Naive B cell (primary cell): ENCODE measurements at places on chromosomes 1 and 21.
A peak's percentile ranks its signal among the peaks of the same experiment; 100 is the strongest.

DNA sequence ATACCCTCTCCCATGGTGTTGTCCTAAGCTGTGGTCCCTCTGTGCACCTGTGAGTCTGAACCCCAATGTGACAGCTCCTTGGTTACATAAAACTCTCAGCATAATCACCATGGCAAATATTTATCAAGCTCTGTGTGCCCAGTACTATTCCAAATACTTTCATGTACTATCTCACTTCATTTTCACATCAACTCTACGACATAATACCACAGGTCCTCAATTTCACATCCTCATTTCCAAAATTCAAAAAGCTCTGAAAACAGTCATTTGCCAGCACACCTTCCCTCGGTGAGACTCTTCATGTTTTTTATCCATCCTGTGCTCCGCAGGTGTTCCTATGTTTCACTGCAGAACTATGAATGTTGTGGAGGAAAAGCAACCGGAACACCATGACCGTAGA is 12.4 kb upstream of the CREG1 start:
- no peak for DNase-seq

GRCh38 chr1:91124989-91125417 is 103.2 kb upstream of the ZNF644 start:
- no peak for DNase-seq

GRCh38 chr1:205626216-205626615 is 5.6 kb downstream of the ELK4 start:
- peak; percentile 58 for DNase-seq

DNA sequence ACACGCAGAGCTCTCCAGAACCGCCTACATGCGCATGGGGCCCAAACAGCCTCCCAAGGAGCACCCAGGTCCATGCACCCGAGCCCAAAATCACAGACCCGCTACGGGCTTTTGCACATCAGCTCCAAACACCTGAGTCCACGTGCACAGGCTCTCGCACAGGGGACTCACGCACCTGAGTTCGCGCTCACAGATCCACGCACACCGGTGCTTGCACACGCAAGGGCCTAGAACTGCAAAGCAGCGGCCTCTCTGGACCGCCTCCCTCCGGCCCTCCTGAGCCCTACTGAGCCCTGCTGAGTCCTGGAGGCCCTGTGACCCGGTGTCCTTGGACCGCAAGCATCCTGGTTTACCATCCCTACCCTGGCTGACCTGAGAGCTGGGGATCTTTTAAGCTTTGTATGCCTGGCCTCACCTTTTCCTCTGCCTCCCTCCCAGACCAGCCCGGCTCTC is 8.3 kb downstream of the OLIG2 start:
- no peak for DNase-seq

- no peak for DNase-seq
Observed at GRCh38 chr1:170518965-170519364, 13.0 kb upstream of the GORAB start.

DNA sequence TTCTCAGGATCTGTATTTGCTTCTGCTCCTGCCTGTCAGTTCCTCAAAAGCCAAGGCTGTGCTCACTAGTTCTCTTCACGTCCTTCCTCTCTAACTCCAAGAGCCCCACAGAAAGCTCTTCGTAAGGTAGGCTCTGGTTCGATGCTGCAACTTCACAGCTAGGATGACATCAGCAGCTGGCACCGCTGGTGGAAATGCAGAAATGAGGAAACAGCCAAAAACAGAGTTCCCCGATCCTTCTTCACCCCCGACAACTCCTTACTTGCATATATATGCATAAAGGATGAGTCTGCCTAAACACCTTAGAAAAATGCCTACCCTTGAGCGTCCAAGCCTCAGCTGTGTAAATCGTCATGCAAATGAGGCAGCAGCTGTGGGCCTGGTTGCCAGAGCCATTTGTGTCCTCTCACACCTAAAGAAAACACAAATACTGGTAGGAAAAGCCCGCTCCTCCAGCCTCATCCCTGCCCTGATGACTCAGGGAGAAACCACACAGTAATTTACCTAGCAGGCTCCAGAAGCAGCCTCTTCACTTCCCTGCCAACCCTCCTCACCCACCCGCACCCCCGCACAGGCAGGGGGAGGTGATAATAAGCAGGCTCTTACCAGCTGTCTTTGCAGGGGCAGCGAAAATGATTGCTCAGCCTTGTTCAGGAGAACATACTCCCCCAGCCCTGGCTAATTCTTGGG is 28.2 kb downstream of the BATF3 start:
- DNase-seq, result peak; percentile 6

DNA sequence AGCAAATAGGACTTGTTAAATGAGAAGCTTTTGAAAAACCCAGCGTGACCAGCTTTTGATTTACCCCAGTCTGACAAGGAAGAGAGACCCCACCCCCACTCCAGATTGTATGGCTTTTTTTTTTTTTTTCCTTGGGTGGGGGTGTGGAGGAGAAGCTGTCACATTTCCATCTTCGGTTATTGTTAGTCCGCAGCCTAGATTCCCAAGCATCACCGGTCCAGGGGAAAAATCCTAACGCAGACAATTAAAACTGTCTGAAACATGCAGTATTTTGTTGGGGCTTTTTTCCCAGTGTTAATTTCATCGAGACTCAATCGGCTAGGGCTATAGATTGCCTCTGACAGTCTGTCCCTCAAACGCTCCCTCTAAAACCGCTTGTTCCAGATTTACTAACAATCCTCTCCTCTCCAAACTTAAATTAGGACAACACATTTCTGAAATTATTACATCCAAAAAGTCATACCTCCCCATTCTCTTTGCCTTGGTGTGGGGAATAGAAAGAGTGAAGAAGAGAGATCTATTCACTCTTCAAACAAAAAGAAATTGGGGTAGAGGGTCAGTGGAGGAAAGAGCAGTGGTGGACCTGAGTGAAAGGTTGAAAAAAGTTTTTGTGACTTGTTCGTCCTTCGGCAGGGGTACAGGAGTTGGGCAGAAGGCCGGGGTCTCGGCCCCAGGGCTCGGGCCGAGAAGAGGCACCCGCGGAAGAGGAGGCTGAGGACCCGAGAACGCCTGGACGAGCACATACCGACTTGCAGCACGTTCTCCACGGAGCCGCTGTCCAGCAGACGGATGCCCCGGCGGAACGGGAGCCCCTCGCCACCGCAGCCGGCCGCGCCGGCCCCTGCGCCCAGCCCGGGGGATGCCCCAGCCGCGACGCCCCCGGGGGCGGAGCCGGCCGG is 1.1 kb downstream of the ZSWIM5 start:
- peak; percentile 12 for DNase-seq

GRCh38 chr1:184483101-184483683 is 96.4 kb downstream of the C1orf21 start:
- no peak for DNase-seq

DNA sequence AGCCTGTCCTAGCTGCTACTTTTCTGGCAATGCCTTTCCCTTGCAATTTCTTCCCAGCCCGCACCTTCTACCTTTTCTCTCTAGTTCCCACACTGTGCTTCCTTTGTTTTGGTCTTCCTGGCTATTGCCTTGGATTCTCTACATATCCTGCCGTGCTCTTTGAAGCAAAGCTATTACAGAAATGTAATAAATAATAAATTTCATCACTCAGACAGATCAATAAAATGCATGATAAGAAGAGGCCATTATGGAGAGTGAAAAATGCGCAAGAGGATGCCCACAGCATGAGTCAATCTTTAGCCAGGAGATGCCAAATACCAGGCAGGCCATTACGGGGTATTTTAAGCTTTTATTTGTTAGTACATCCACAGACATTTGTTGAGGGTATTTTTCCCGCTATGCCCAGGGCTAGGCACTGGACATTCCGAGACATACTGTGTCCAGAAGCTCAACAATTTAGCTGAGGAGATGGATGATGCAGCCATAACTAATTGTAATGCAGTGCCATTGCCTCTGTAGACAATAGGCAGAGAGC is 163.6 kb downstream of the ST6GALNAC3 start:
- no peak for DNase-seq

- no peak for DNase-seq
Observed at GRCh38 chr21:46355161-46356004, 31.4 kb downstream of the PCNT start.

DNA sequence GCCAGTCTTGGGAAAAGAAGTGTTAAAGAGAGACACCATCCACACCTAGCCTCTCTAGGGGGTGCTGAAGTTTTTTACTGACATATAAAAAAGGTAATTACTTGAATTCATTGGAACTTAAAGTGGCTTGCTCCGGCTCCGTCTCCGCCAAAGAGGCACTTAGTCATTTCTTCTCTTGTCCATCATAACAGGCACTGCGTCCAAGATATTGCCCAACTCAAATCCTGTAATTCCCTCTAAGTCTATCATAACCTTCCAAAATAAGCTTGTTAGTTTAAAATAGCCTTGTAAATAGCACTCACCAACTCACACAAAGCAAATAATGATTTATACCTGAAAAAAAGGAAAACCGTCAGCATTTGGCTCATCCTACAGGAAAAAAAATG is 160.5 kb downstream of the ZBTB18 start:
- DNase-seq, result no peak

GRCh38 chr1:163170975-163171676 is 31.6 kb downstream of the RGS5 start:
- DNase-seq, result no peak

DNA sequence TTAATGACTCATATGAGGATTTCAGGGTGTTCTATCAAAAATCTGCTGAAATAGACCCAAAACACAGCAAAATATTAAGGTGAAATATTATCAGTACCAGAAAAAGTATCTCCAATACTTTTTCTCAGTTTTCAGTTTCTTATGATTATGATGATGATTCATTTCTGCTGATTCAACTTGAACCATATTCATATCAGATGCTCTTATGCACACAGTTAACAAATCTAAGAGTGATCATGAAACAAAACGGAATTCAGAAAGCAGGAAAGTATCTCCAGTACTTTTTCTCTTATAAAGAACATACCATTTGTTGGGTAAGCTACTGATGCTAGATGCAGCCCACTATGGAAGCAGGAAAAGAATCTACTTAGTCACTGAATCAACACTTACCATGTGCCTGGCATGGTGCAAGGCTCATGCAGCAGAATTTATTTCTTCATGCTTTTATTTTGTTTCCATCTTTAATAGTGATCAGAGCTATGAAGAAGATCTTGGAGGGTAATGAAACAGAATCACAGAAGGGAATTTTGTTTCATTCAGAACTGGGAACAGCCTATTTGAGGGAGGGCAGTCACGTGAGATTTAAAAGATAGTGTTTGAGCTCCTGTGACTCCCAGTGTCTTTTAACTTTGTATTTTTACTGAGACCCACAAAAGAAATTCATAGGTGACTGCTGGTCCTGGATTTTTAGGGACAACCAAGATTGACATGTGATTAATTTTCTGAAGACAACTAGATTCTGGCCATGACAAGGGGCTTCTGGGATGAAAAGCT is 480.6 kb downstream of the SETD4 start:
- DNase-seq, result no peak

DNA sequence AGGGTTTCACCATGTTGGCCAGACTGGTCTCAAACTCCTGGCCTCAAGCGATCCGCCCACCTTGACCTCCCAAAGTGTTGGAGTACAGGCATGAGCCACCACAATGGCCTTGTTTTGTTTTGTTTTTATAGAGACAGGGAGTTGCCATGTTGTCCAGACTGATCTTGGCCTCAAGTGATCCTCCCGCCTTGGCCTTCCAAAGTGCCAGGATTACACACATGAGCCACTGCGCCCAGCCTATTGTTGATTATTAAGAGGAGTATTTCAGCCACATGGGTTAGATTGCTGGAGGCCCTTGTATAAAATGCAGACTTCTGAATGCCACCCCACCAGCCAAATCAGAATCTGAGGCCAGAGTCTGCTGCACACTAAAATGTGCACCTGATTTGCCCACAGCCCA is 57.2 kb upstream of the ANGPTL1 start:
- no peak for DNase-seq

- DNase-seq, result no peak
Observed at GRCh38 chr1:9253453-9254105, 19.0 kb downstream of the H6PD start.

GRCh38 chr1:156766298-156767100 is 836 bp upstream of the PRCC start:
- DNase-seq, result no peak

DNA sequence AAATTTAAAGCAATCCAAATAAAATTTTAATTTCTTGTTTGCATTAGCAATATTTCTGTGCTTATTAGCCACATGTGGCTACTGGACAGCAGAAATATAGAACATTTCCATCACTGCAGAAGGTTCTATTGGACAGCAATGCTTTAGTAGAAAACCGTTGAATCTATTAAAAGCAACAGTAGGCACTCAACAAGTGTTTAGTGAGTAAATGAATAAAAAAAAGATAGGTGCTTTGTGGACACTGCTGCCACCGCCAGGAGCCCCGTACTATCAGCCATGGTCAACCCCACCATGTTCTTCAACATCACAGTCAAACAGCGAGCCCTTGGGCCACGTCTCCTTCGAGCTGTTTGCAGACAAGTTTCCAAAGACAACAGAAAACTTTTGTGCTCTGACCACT is 74.5 kb upstream of the MUTYH start:
- DNase-seq, result no peak

DNA sequence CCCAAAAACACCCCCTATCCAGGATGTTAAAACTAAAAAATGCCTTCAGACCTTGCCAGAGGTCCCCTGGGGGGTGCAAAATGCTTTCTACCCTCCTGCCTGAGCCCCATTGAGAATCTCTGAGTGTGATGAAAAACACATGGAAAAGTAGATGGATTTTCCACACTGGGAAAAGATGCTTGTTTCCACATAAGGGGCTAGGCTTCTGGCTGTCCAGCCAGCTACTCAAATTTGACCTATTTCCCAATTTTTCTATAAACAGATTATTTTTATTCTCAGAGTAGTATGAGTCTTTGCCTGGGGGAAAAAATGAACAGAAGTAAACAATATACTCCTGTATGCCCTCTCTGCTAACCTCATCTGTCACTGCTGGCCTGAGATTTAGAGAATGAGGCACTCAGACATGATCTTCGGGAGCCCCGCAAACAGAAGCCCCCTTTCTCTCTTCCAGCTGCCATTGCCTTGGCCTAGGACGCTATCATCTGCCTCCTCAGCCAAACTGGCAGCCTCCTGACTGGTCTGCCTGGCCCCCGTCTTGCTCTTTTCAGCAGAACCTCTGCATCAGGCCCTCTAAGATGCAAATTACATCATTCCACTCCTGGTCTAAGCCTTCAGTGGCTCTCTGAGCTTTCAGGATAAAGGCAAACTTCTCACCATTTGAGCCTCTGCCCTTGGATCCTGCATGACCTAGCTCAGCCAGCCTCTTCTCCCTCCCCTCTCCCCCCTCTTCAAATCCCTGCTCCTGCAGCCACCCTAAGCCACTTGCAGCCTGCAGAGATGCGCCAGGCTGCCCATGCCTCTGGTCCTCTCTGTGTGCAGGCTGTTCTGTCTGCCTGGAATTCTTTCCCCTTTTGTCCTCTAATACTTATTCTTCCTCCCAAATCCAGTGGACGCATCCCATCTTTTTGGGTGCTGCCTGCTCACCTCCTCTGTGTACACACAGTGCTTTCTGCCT is 39.7 kb upstream of the TMEM125 start:
- DNase-seq, result no peak

DNA sequence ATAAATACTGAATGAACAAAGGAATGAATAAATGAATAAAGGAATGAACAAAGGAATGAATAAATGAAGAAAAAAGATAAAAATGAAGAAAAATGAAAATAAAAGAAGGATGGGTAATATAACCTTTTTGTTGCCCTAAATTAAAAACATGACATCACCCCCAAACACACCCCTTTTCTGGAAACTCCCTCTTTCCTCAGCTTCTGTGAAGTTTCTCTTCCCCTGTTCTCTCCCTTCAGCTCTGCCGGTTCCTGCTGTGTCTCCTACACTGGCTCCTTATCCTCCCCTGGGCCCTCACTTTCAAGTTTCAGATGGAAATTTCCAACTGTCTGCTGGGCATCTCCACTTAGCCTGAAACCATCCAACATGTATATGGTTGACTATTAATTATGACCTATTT is 37.9 kb downstream of the RAB3B start:
- DNase-seq, result no peak
